A549 treated with ZK216348 at 1 μM for 4 hours (cell line): ENCODE measurements at places on chromosomes 13 and 19. TPM values are rescaled to one million over a fixed set of nuclear protein-coding genes. Genes with fewer than 3 reads are reported as not detected.

The KLK12 gene
- total RNA-seq: not detected in 5 replicates

The TMEM86B gene
- 2.2 to 5.4 TPM (median 4.8 TPM) in 5 replicates for total RNA-seq

The FSD1 gene
- total RNA-seq: 6.0 to 10.8 TPM (median 8.6 TPM) in 5 replicates

The TPT1 gene
- 2,004 to 2,340 TPM (median 2,299 TPM) in 5 replicates for total RNA-seq

The WDR88 gene
- not detected in 5 replicates for total RNA-seq

The LGALS4 gene
- total RNA-seq: 0.48 to 1.7 TPM (median 1.2 TPM) in 5 replicates

The NAPSA gene
- total RNA-seq: 0.48 to 1.6 TPM (median 1.2 TPM) in 5 replicates

The CACTIN gene
- total RNA-seq: 10.0 to 23.1 TPM (median 19.1 TPM) in 5 replicates

The CD70 gene
- 10.6 to 27.7 TPM (median 22.0 TPM) in 5 replicates for total RNA-seq

The ADM5 gene
- total RNA-seq: 2.7 to 6.9 TPM (median 5.7 TPM) in 5 replicates

The DCAF15 gene
- 14.5 to 26.5 TPM (median 22.0 TPM) in 5 replicates for total RNA-seq

The CEACAM8 gene
- total RNA-seq: not detected in 5 replicates

The ZNF154 gene
- not detected in 5 replicates for total RNA-seq

The ADAT3 gene
- 1.4 to 7.2 TPM (median 5.7 TPM) in 5 replicates for total RNA-seq

The ZNF100 gene
- total RNA-seq: not detected in 5 replicates

The POU2F2 gene
- 0.14 to 1.2 TPM (median 0.41 TPM) in 5 replicates for total RNA-seq

The GNG14 gene
- not detected in 5 replicates for total RNA-seq

The KASH5 gene
- total RNA-seq: not detected in 5 replicates
